ENCODE measurements at places on chromosomes 2 and 18. TPM values are rescaled to one million over a fixed set of nuclear protein-coding genes. Genes with fewer than 3 reads are reported as not detected.

DNA sequence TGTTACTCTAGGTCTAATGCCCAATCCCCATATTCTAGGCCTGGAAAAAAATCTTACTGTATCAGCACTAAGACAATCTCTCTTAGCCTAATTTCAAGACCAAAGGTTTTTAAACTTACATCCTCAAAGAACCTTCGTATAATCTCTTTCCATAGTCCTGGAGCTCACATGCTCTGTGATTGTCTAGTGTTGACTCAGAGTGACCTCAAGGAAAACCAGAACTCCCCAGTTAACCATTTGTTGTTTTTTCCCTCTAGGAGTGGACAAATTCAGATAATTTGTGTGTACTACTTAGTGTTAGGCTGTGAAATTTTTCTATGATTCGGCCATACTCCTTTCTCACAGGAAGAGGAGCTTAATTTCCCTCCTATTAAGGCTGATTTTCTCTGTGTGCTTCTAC lies 536.1 kb downstream of the SLC4A3 start:
- no peak for DNase-seq
- no peaks in the 10 kb centered on the region for H3K27me3 ChIP-seq
- H3K4me1 ChIP-seq, result no peaks in the 10 kb centered on the region
- H3K4me3 ChIP-seq, result no peak overlapping the region

DNA sequence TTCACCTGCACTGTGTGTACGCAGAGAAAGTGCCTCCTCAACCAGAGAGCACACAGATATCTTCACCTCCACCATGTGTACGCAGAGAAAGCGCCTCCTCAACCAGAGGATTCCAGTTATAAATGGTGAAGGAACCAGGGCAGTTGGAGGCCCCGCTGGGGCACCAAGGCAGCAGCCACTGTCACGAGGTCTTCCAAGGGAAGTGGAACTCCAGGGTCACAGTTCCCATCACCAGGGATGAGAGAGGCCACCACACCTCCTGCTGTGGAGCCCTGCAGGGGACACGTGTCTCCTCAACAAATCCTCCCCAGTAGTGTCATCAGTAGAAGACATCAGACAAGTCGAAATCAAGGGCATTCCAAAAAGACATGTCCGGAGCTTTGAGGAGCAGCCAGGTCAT lies 28.2 kb upstream of the NFATC1 start:
- no peak overlapping the region for H3K4me3 ChIP-seq
- no peaks in the 10 kb centered on the region for H3K27me3 ChIP-seq
- no peak for DNase-seq
- H3K4me1 ChIP-seq, result no peaks in the 10 kb centered on the region

DNA sequence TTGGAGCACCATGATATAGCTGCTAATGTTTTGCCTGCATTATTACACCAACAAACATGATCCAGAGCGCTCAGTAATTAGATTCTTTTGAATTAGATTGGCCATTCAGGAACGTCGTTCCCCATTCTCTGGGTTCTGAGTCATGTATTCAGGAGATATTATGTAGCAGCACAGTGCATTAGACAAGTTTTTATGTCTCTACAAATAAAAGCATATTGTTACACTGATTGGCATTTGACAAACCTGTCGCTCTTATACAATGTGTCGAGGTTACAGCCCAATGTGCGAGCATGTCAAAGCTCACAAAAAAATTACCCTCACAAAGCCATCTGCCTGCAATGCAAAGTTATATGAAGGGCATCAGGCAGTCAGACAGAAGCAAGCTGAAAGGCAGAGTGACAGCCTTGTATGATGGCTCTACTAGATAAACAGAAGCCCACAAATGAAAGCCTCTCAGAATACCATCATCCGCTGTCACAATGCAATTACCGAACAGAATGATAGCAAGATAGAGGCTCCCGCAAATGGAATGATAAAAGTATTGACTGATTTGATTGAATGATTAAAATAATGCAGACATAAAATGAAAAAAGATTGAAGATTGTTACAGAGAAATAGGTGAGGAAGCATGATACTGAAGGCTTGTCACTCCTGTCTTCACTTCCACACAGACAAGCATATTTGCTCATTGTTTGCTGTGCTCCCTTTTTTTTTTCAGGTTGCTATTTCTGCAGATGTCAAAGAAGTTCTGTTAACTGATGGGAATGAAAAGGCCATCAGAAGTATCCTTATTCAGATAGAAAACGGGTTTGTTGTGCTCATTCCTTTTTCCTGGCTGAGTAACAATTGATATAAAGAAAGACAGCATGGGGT lies 234.6 kb upstream of the SIX3 start:
- no peaks in the 10 kb centered on the region for H3K4me1 ChIP-seq
- H3K36me3 ChIP-seq, result no peaks in the 10 kb centered on the region
- no peak overlapping the region for H3K4me3 ChIP-seq
- H3K27me3 ChIP-seq, result no peaks in the 10 kb centered on the region
- DNase-seq, result no peak
- no peak overlapping the region for H3K27ac ChIP-seq

DNA sequence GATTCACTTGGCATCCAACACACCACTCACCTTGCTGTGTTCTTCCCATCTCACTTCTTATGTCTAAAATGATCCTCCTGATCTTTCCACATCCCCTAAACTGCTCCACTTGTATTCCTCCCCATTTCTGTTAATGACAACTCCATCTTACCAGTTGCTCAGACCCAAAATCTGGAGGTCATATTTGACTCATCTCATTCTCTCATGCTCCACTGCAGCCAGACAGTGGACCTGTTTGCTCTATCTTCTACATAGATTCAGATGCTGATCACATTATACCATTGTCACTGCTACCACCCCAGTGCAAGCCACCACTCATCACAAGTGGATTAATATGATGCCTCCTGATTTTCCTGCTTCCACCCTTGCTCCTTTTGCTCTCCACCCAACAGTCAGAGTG lies 7.9 kb upstream of the NABP1 start:
- no peak overlapping the region for H3K27ac ChIP-seq
- DNase-seq, result no peak
- no peaks in the 10 kb centered on the region for H3K4me1 ChIP-seq
- H3K4me3 ChIP-seq, result no peak overlapping the region
- no peaks in the 10 kb centered on the region for H3K27me3 ChIP-seq

GRCh38 chr2:188746727-188747126 lies 227.4 kb upstream of the COL3A1 start:
- H3K27me3 ChIP-seq, result no peaks in the 10 kb centered on the region
- H3K4me3 ChIP-seq, result no peak overlapping the region
- H3K36me3 ChIP-seq, result no peaks in the 10 kb centered on the region
- H3K4me1 ChIP-seq, result no peaks in the 10 kb centered on the region
- no peak for DNase-seq
- H3K27ac ChIP-seq, result no peak overlapping the region

GRCh38 chr2:9099341-9099751 lies 95.9 kb upstream of the MBOAT2 start:
- H3K36me3 ChIP-seq, result no peaks in the 10 kb centered on the region
- no peak for DNase-seq
- no peaks in the 10 kb centered on the region for H3K4me1 ChIP-seq

DNA sequence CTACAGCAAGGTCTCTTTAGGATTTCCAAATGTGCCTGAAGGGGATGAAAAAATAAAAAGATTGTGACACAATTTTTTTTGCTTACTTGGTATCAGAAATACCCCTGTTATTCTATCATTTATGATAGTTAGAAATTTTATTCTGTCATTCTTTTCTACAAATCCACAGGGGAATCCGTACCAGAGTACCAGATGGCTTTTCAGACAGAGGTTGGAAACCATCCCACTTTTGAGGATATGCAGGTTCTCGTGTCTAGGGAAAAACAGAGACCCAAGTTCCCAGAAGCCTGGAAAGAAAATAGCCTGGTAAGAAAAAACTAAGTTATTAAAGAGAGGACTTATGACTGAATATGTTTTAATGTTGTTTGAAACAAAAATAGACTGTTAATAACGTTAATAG lies 92.6 kb upstream of the FAM117B start:
- H3K4me3 ChIP-seq, result no peak overlapping the region
- no peaks in the 10 kb centered on the region for H3K36me3 ChIP-seq
- no peak for DNase-seq
- H3K27ac ChIP-seq, result no peak overlapping the region

Gene LCT
- total RNA-seq, result not detected

Gene RNF103
- total RNA-seq, result 18.5 TPM

Data from liver (tissue), 10 donors.